ENCODE measurements at places on chromosomes 16 and 17. TPM values are rescaled to one million over a fixed set of nuclear protein-coding genes. Genes with fewer than 3 reads are reported as not detected.

DNA sequence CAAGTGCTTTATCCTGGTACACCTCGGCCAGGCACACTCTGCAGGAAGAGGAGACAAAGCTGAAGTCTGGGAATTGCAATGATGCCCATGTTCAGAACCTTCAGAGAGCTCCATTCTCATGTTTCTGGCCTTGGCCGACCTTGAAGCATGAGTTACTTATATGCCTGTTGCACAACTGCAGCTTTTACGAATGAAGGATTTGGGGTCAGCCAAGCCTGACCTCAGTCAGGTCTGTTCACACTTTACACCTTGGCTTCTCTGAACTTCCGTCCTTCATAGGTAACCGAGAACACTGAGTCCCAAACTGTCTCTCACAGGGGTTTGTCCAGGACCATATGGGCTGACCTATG is 66.7 kb downstream of the GTF3C1 start:
- DNase-seq: no peak

GRCh38 chr16:69017036-69017783 is 88.2 kb upstream of the HAS3 start:
- DNase-seq: no peak

GRCh38 chr17:79414063-79414792 is 196.6 kb downstream of the RBFOX3 start:
- no peak for DNase-seq

Gene VPS4A
- 42.7 TPM for polyA plus RNA-seq

DNA sequence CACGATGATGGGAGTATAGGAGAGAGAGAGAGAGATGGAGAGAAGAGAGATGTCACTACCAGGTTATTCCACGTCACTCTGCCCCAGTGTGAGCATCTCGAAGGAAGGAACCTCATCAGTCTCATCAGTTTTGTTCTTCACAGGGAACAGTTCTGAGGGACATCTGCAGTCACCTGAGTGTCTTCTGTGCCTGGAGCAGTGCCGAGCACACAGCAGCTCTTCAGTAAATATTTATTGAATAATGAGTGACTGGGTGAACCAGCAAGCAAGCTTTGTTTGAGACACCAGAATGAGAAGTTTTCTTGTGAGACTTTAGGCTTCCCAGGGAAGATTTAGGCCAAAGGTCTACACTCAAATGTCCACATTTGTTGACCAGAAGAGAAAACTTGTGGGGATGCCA is 142.4 kb upstream of the IRX3 start:
- DNase-seq: no peak

DNA sequence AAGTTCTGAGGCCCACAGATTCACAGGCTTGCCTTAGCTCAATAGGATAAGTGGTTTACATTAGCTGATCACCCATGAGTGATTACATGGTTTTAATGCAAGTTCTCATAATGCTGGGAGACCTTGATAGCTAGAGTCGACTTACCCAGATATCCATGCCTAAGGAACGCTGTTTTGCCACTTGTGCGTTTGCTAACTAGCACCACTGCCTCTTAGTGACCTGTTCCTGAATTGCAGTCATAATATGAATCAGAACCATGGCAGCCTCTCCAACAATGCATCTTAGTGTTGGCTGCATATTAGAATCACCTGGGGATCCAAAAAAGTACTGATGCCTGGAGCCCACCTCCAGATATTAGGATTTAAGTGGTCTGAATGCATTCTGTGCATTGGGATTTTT is 251.1 kb upstream of the CDH5 start:
- no peak for DNase-seq

- DNase-seq: no peak
Observed at GRCh38 chr16:14502932-14503741, 126.9 kb downstream of the PARN start.

Gene CAVIN1
- polyA plus RNA-seq: 2.7 TPM

Gene C16orf86
- 3.2 TPM for polyA plus RNA-seq

Gene KLHL10
- not detected for polyA plus RNA-seq

Gene KIF2B
- not detected for polyA plus RNA-seq

- no peak for DNase-seq
Observed at GRCh38 chr16:51734220-51734619, 583.1 kb upstream of the SALL1 start.

Gene PITPNM3
- polyA plus RNA-seq: 0.27 TPM

Gene CTRB1
- polyA plus RNA-seq: 7.0 TPM

DNA sequence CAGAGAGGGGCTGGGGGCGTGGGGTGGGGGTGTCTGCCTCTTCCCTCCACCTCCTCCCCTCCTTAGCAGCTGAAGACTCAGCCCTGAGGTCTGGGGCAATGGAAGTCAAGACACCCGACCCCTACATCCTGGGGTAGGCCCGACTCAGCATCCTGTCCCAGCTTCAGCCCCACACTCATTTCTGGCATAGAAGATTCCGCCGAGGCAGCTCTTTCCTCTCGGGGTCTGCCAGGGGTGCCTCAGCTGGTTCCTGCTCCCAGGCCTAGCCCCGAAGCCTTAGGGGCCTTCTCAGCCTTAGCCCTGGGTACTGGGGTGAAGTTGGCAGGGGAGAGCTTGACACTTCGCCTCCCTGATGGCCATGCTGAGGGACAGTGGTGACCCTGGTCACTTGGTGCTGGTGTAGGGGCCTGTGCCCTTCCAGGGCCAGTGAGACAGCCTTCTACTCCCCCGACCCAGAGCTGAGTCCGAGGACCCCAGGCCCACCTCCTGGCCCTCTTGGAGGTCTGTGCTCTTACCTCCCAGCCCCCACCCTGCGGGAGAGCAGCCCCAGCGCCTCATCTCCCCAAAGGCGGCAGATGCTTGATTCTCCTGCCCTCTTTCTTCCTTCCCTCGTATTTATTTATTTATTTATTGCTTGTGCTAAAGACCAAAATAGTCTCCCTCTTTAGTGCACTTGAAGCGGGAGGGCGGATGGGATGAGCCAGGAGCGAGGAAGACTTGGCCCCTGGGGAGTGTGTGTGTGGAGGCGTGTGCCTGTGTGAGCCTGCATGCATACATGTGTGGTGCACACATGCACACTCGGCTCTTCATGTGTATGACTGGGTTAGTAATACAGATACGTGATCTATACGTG is 42.5 kb downstream of the KCNJ12 start:
- DNase-seq: no peak

Gene HID1
- polyA plus RNA-seq: 37.0 TPM

- DNase-seq: no peak
Observed at GRCh38 chr16:54320697-54321340, 34.2 kb upstream of the IRX3 start.

- DNase-seq: no peak
Observed at GRCh38 chr16:6771956-6772355, 560.7 kb upstream of the RBFOX1 start.
